NT2/D1 (cell line): ENCODE measurements at places on chromosomes 2 and 18.

DNA sequence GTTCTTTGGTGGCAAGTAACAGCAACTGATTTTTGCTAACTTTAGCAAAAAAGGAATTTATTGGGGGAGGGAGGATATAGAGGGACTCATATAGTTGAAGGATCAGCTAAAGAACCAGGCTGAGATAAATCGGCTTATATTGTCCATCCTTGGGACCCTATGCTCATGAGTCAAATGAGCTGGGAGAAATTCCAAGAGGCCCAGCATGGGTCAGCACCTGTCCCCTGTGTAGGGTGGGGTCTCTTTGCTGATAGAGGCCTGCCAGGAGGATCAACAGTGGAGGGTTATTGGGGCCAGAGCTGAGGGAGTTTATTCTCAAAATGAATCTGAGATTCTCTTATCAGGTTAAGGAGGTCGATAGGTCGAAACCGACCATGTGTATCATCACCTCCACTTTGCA is 97.2 kb downstream of the VAPA start:
- DNase-seq, result no peak

GRCh38 chr2:157523270-157524247 is 79.7 kb upstream of the CYTIP start:
- DNase-seq, result no peak

- no peak for DNase-seq
Measured at GRCh38 chr2:6971502-6971901, 54.3 kb downstream of the RNF144A start.

DNA sequence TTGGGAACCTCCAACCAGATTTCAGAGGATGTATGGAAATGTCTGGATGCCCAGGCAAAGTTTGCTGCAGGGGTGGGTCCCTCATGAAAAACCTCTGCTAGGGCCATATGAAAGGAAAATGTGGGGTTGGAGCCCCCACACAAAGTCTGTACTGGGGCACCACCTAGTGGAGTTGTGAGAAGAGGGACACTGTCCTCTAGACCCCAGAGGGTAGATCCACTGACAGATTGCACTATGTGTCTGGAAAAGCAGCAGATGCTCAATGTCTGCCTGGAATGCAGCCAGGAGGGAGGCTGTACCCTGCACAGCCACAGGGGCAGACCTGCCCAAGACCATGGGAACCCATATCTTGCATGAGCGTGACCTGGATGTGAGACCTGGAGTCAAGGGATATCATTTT is 573.7 kb upstream of the NXPH2 start:
- DNase-seq, result no peak

- DNase-seq, result no peak
Measured at GRCh38 chr2:101524806-101525430, 50.0 kb upstream of the RFX8 start.

GRCh38 chr2:38156436-38156835 is 80.5 kb upstream of the CYP1B1 start:
- DNase-seq, result no peak

- DNase-seq, result no peak
Measured at GRCh38 chr2:70852824-70853223, 17.2 kb upstream of the CD207 start.

DNA sequence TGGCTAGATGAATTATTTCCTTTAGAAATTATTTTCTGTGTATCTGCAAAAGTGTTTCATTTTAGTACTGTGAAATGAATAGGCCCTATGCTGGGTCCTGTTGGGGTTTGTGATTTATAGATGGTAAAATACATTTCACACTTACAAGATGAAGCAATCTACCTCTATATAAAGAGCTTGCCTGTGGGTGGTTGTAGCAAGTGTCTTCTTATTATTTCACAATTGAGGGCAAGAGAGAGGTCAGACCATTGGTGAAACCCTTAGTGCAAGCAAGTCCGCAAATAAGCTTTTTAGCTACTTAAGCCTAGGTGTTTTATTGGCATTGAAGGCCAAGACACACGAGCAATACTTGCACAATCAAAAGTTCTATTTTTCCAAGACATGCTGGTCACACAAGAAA is 153.1 kb downstream of the FMNL2 start:
- DNase-seq, result no peak

- DNase-seq, result no peak
Measured at GRCh38 chr2:96402591-96402990, 67.0 kb downstream of the NCAPH start.

DNA sequence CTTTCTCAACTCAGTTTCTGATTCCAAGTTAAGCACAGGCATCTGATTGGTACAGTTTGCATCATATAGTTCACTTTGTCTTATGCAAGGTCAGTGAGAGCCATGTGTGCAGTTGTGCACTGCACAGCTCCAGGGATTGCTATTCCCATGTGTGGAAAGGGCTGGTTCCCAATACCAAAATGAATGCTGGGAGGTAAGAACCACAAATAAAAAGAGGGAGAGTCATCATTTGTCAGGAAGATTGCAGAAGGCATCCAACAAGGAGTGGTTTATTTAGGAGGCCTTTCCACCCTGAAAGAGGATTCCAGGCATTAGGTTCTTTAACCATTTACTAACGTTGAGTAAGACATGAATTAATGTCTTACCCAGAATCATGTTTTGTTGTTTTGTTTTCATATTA is 141.2 kb upstream of the ST6GAL2 start:
- no peak for DNase-seq

DNA sequence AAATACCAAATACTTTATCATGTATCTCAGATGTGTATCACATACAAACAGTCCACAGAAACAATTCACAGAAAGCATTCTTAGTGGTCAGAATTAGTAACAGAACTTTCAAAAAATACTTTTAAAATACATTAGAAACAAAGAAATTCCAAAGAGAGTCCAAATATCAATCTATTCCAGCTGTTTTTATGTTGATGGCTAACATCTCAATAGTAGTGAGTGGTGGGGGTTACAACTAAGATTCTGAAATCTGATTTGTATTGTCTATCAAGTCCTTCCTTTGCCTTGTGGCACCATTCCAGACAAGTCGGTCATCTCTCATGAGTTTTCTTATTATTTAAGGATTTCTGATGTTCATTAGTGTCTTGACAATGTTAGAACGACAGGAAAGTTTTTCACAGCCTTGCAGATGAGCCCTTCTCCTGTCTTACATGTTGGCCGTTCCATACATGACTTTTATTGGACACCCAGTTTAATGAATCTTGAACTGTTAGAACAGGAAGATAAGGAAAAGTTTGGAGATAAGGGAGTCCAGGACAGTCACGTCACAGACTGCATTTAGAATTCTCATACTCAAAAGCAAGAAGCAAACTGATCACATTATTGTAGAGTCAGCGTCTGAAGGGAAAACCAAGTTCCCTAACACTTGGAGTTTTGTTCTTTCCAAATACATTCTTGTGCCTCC is 410.3 kb downstream of the PID1 start:
- no peak for DNase-seq

DNA sequence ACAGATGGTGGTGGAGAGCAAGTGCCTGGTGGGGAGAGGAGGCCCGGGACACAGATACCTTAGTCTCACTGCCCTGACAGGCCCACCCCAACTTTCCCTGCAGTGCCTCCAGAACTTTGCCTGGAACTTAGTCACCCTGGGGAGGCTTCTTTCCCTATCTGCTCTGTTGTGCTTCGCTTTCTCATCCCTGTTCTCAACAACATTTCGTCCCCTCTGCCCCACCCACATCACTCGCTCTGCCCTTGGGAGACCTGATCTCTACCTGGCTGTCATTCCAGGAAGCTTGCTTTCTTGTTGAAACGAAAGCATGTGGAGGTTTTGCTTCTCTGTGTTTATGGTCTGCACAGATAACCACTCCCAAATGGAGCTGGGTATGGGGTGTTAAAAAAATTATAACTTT is 93.8 kb downstream of the PRKCE start:
- no peak for DNase-seq

GRCh38 chr2:235049719-235050118 is 97.9 kb downstream of the SH3BP4 start:
- no peak for DNase-seq

GRCh38 chr18:75635096-75635495 is 207.6 kb upstream of the SMIM21 start:
- DNase-seq, result no peak

GRCh38 chr2:174243812-174244211 is 4.5 kb downstream of the OLA1 start:
- no peak for DNase-seq

- DNase-seq, result no peak
Measured at GRCh38 chr2:80706541-80706940, 402.0 kb upstream of the LRRTM1 start.

DNA sequence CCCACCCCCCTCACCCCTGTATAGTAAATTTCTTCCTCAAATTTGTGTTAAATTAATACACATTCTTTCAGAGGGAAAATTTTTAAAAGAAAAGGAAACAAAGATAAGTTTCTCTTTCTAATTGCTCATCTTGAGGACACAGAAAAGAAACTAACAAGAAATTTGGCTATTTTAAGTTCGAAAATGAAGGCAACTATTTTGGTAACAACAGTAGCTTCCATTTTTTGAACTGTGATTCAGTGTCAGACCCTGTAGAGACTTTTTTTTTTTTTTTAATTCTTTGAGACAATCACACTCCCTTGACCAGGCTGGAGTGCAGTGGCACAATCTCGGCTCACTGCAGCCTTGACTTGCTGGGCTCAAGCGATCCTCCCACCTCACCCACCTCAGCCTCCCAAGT is 194.9 kb downstream of the SS18 start:
- no peak for DNase-seq

GRCh38 chr18:55235094-55235461 is 275.8 kb upstream of the CCDC68 start:
- no peak for DNase-seq

DNA sequence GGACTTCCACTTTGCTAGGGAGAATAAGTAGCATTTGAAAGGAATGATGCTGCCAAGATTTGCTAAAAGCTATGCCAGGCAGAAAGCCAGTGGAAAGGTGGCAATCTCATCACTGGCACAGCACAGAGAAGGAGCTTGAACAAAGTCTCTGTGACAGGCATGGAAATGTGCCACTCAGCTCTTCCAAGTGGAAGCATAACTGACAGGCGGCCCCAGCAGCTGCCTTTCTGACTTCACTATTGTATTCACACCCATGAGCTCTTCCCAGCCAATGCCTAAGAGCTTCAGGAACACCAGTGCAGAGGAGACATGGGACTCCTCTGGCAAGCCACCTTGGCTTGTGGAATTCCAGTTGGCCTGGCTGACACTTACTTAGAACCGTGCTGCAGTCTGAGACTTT is 134.6 kb upstream of the REG3G start:
- no peak for DNase-seq

DNA sequence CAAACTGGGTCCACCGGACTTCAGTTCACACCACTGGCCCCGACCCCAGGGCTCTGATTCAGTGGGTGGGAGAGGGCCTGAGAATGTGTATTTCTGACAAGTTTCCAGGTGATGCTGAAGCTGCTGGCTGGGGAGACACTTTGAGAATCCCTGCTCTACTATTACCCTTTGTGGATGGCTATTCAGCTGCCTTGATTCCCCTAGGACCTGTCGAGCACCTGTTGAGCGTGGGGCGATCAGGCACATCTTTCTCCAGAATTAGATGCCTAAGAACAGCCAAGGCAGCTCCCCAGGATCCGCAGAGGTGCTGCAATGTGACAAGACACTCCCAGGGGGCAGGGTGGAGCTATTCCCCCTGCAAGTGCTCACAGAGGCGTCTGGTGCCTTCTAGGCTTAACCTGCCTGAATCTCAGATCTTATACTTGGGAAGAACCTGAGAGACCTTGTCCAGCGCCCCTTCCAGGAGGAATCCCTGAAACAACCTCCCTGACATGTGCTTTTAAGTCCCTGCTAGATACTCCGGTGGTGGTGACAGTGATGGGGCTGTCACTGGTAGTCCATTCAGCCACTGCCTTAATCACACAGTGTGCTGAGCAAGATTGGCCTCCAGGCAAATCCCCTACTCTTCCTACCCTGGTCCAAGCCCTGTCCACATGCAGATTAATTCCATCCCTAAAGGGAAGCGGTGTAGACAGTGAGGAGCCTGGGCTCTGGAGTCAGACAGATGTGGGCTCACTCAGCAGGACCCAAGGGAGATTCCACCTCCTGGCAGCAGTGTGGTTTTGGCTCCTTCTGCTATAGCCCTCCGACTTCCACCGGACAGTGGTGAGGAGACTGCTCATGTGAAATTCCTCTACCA is 43.4 kb upstream of the OTOF start:
- DNase-seq, result peak; percentile 56

- no peak for DNase-seq
Measured at GRCh38 chr2:56132138-56132537, 51.7 kb upstream of the CCDC85A start.

DNA sequence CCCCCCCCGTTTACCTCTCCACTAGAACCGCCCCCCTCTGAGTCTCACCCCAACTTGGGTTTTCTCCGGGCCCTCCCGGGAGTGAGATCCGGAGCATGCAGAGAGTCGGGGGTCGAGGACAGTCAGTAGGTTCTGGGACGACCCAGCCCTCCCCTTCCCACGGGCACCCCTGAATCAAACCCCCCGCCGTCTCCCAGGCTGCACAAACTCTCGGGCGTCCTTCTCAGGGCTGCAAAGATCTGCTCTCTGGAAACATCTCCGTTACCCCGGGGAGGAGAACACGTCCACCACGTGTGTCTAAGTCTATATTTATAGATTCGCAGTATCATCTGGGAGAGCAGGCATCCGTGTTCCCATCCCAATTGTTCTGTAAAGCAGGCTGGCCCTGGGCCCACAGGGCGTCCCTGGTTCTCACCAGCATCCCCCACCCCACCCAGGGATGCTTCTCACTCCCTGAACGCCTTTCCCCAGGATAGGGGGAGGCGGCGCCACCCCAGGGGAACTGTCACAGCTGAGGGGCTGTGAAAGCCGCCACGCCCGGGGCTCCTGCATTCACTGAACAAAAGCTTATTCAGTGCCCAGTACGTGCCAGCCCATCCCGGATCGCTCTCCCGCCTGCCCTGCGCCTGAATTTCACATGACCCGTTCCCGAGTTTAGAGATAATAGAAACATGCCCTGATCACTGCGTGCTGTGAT is 765 bp upstream of the DIPK1C start:
- DNase-seq, result no peak

- DNase-seq, result no peak
Measured at GRCh38 chr2:8026381-8026780, 655.5 kb upstream of the ID2 start.

DNA sequence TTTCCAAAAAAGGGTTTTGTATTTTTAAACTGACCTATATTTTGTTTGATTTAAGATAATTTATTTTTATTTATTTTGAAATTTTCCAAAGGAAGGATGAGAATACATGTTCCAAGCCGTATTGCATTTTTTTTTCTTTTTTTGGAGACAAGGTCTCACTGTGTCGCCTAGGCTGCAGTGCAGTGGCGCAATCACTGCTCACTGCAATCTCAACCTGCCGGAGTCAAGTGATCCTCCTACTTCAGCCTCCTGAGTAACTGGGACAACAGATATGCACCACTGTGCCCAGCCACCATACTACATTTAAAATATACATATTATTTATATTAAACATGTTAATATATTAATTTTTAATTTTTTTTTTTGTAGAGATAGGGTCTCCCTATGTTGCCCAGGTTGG is 15.0 kb downstream of the GEN1 start:
- no peak for DNase-seq

- no peak for DNase-seq
Measured at GRCh38 chr2:70089983-70090525, 2.8 kb downstream of the PCBP1 start.

DNA sequence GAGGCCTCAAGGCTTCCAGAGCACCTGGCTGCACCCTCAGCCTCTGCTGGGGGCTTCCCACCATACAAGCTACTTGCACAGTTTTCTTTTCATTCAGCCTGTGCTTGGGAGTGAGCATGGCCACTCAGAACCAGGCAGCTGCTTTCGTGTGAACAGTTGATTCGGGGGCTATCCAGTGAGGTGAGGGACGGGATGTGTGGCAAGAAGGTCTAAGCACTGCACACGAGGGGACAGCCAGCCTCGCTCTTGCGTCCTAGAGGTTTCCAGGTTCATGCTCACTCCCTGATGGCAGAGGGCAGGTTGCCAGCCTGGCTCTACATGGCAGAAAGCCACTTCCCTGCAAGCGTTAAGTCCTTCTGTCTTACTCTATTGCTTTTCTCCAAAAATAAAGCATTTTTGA is 146.2 kb downstream of the MBP start:
- DNase-seq, result no peak
